Muscle of arm (tissue), 14 donors: ENCODE measurements at places on chromosomes 3 and 15. TPM values are rescaled to one million over a fixed set of nuclear protein-coding genes. Genes with fewer than 3 reads are reported as not detected.

Gene GOLGA6L25
- not detected for polyA plus RNA-seq

Gene SPTBN5
- polyA plus RNA-seq: 6.0 TPM

Gene ANKDD1A
- polyA plus RNA-seq: 10.3 TPM

Gene CTSH
- 17.8 TPM for polyA plus RNA-seq

Gene DLG1
- polyA plus RNA-seq: 49.4 TPM

Gene SPG11
- polyA plus RNA-seq: 87.2 TPM

Gene PTH1R
- polyA plus RNA-seq: 8.1 TPM

Gene COL6A5
- polyA plus RNA-seq: 0.14 TPM

Gene RASGRF1
- polyA plus RNA-seq: not detected

Gene TGM4
- not detected for polyA plus RNA-seq

Gene SLC35G2
- 1.7 TPM for polyA plus RNA-seq

Gene FEZF2
- polyA plus RNA-seq: not detected

Gene RHCG
- polyA plus RNA-seq: 0.45 TPM
